AG04449 (cell line): ENCODE measurements at places on chromosomes 2 and 18.

GRCh38 chr2:239883326-239884050 lies 141.7 kb downstream of the NDUFA10 start:
- DNase-seq = no peak

DNA sequence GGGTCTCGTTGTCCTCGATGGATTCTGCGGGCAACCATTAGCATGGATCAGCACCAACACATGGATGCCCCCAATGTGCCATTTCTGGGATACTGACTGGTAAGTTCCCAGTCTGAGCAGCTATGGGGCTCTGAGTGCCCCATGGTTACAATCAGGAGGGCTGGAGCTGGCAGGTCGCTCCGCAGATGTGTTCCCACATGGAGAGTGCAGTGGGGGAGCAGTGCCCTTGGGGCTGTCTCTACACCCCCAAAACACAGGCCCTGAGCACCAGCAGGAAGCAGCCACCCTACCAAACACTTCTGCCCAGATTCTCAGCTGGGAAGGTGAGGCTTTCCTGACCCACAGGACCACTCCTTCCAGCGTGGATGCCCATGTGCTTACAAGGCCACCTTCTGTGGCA lies 8.0 kb downstream of the NGEF start:
- DNase-seq = no peak

DNA sequence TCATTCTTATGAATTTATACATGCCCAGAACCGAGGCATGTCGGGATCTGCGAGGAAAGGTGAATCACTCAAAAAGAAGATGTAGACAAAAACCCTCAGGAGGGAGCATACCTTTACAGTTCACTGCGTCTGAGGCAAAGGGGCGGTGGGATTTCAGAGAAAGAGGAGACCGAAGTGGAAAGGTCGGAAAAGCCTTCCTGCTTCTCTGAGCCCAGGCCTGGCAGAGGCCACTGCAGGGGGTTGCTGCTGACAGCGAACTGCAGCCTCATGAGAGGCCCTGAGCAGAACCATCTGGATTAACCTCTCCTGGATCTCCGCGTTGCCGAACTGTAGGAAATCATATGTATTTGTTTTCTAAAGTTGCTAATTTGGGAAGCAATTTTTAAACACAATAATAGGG lies 713.1 kb upstream of the SOX11 start:
- DNase-seq = no peak

- DNase-seq = no peak
These were observed 28.9 kb downstream of the RAB31 start for GRCh38 chr18:9737006-9737405.

DNA sequence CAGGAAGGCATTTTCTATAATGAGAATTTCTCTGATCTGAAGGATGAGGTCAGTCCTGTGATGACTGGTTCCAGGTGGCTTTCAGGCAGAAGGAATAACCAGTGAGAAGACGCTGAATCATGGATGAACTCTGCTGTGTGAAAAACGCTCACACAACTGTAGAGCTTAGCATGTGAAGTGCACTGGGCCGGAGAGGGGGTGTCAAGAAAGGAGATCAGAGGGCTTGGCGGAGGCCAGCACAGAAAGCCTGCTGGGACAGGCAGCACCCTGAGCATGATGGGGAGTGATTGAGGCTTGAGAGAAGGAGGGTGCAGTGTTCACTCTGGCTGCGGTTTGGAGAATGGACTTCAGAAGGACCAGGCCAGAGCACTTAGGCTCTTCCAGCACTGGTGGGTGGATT lies 236.5 kb downstream of the TPGS2 start:
- no peak for DNase-seq

- no peak for DNase-seq
These were observed 361.2 kb downstream of the CTNNA2 start for GRCh38 chr2:79874015-79874414.

DNA sequence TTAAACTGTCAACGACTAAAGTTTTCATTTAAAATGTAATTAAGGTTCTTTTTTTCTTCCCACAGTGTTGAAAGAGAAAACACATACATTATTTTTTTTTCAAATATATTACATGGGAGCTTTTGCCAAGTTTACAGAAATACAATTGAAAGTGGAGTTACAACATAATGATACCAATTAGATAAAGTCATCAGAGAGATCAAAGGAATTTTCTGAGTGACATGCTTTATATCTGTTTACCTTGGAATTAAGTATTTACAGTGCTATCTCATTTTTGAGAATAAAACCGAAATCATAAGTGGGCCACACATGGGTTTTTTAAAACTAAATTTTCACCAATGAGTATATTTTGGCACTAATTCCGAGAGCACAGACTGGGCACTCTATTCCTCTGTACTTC lies 165.2 kb downstream of the RAPGEF4 start:
- DNase-seq = no peak

DNA sequence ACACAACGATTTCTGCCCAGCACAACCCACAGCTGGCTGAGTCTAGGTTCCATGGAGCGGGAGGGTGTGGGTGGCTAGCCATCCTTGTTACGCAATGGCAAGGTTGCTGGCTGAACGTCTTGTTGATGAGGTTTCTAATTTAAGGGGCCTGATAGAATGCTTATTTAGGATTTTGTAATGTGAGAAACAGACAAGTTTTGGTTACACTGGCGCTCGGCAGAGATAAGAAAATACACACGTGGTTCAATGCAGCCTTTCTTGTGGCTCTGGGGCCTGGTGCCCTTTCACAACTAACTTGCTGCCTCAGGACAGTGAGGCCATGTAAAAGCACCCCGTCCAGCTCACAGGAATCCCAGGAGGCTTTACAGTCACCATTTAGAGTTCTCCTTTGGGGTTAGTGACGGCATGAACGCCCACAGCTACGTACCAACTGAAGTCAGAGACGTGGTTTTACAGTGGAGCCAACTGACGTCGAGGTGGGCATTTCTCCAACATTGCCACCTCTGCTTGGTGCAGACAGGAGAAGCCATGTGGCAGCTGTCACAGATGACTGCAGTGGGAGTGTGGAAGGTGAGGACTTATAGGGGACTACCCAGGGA lies 29.7 kb upstream of the PIEZO2 start:
- DNase-seq = no peak

GRCh38 chr18:28875059-28875458 lies 698.1 kb upstream of the CDH2 start:
- no peak for DNase-seq

GRCh38 chr18:73288813-73289212 lies 421.0 kb upstream of the NETO1 start:
- no peak for DNase-seq

GRCh38 chr2:34567128-34567527 lies 968.0 kb upstream of the FAM98A start:
- DNase-seq = no peak

- no peak for DNase-seq
These were observed 95.3 kb downstream of the FSIP2 start for GRCh38 chr2:185833864-185834263.

- DNase-seq = no peak
These were observed 19.0 kb downstream of the DYM start for GRCh38 chr18:49441338-49441938.

GRCh38 chr2:27242614-27242951 lies 20.3 kb downstream of the SLC30A3 start:
- DNase-seq = no peak
